Ovary (tissue), 10 donors: ENCODE measurements at places on chromosomes 6 and 20.
A peak's percentile ranks its signal among the peaks of the same experiment; 100 is the strongest.

DNA sequence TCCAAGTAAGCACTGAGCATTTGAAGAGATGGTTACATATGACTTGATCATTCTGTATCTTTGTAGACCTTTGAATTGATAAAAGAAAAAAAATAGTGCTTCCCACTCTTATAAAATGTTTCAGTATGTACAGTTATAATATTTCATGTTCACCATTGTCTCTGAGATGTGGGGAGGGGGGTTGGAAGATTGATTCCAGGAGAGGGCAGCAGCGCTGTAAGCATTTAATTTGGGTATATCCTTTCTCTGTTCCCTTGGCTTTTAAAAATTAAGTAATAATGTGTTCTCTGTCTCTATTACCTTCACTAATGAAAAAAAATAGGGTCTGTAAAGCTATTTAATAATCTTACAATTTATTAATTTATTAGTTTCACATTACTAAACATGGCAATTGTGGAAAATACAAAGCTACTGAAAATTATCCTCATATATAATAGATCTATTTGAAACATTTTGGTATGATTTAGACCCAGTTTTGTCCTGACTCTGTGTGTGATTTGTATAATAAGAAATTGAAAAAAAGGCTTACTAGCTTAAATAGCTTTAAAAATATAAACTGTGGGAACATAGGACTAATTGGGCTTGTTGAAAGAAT is 341.2 kb downstream of the CDKAL1 start:
- DNase-seq, result peak; percentile 52

- DNase-seq, result no peak
These were observed 46.2 kb downstream of the ISM1 start for GRCh38 chr20:13267231-13267630.

GRCh38 chr20:29740951-29741593 is 1516.4 kb upstream of the DEFB115 start:
- no peak for DNase-seq

- DNase-seq, result no peak
These were observed 41.5 kb downstream of the STAU1 start for GRCh38 chr20:49146442-49147225.

- no peak for DNase-seq
These were observed 14.0 kb downstream of the ZC2HC1B start for GRCh38 chr6:143878272-143878760.

DNA sequence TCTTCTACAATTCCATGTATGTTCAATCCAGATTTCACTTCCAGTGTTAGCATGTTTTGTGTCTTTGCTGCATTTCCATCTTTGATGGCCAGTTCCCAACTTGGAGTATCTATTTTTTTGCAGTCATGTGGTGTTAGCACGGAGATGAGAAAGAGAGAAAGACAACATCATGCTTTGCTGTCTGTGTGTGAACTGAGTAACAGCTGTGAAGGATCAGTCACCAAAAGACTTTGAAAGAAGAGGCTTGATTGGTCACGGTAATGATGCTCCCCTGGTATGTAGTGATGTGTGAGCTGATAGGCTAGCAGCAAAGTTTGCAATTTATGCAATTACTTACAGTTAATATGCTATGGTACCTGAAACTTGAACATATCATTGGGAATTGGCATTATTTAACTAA is 731.3 kb upstream of the NRSN1 start:
- no peak for DNase-seq

- DNase-seq, result no peak
These were observed 5.9 kb upstream of the HDAC2 start for GRCh38 chr6:113976806-113977205.

GRCh38 chr6:68575765-68576439 is 59.2 kb upstream of the ADGRB3 start:
- no peak for DNase-seq

- no peak for DNase-seq
These were observed 419.3 kb downstream of the PHF3 start for GRCh38 chr6:64054861-64055260.

- no peak for DNase-seq
These were observed 131.4 kb downstream of the BTBD3 start for GRCh38 chr20:12049125-12049524.

DNA sequence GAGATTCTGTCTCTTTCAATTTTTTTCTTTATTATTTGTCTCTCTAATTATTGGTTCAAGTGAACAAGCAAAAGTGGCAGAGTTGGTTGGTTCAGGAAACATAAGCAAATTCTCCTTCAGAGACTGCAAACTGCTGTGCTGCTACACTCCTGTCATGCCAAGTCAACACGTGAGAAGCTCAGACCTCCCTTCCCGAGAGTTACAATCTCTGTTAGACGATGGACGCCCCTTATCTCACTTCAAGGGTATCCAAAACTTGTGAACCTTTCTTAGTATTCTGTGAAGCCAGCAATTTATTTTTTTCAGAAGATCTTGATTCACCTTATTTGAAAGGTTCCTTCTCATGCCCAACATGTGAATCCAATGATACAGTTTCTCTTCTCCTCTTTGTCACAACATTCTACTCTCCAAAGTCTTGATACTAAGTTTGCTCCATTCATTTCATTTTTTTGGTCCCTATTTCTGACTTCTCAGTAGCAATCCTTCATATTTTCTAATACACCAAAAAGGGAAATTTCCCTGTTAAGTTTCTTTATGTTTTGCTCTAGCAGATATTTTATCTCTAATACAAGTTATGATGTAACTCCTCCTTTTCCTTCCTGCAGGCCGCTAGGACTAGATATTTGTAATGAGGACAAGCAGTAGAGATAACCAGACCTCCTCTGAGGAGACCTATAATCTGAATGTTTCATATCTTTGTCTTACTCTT is 448.8 kb upstream of the CITED2 start:
- DNase-seq, result no peak

GRCh38 chr20:45833883-45834796 is 541 bp downstream of the SNX21 start:
- DNase-seq, result peak; percentile 88

- DNase-seq, result no peak
These were observed 214.6 kb upstream of the CNR1 start for GRCh38 chr6:88380618-88381288.

GRCh38 chr6:146419576-146419975 is 124.1 kb upstream of the RAB32 start:
- no peak for DNase-seq

GRCh38 chr6:84151669-84152068 is 75.8 kb downstream of the CEP162 start:
- DNase-seq, result no peak

DNA sequence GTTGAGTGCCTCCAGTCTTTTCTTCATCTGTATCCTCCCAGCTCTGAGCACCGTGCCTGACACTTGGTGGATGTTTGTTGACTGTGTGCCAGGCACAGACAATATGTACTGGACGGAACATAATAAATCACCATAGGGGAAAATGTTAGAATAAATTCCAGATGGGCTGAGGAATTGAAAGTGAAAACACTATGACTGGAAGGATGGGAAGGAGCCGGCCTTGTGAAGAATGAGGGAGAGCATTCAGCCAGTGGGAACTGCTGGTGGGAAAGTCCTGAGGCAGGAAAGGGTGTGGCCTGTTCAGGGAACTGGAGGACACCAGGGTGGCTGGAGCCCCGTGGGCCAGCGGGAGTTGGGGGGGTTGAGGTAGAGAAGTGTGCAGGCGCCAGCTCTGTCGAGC is 75.4 kb downstream of the MTHFD1L start:
- no peak for DNase-seq

DNA sequence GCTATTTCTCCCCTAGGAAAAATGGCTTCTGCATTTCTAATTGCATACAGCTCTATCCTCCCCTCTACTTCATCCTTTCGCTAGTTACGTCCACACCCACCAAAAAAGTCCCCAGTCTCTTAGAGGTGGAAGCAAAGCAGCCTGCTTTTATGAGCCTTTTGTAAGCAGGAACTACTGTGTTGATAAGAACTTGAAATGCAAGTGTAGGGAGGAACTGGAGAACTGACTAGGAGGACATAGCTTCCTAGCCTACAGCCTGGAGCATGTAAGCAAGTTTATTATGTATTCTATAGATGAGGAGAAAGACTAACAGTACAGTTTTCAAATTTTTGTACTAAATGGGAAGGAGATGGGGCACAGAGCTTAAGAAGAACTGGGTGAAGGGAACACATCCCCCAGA is 10.3 kb downstream of the ARHGAP18 start:
- no peak for DNase-seq

- no peak for DNase-seq
These were observed 37.5 kb upstream of the ADGRF1 start for GRCh38 chr6:47079638-47080037.

GRCh38 chr6:32370505-32370904 is 1.2 kb downstream of the TSBP1 start:
- no peak for DNase-seq

DNA sequence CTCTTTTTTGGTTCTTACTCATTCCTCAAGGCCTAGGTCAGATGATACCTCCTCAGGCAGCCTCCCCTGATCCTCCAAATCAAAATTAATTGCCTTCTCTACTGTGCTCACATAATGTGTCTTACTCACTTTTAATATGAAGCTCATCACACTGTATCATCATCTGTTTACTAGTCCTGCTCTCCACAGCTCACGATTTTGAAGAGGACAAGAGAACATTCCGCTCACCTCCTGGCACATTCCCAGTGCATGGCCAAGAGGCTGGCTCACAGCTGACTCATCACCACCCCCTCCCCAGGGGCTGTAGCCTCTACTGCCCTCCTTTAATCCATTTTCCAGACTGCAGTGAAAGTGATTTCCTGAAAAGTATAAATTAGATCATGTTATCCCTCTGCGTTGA is 133.1 kb downstream of the ALDH8A1 start:
- DNase-seq, result no peak

- no peak for DNase-seq
These were observed 118.2 kb downstream of the DNAH8 start for GRCh38 chr6:38833320-38833719.

GRCh38 chr20:19783966-19784401 is 25.9 kb downstream of the RIN2 start:
- no peak for DNase-seq

DNA sequence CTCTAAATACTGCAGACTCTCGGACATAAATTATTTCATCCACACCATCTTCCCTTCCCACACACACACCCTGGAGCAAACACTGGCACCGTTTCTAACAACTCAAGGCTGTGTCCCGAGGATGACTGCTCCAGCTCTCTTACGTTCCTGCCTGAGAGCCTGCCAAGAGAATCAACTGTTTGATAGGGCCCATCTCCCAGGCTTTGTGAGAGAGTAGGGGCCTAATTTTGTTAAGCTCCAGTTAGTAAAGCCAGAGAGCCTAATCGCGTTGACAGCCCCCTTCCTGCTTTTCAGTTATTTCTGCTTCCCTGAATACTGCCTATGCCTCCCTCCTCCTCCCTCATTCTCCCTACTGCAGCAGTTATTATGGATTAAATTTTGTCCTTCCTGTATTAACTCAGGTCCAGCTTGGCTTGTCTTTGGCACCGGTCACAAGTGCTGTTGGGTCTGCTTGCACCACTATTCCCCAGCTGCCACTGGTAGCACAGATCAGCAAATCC is 118.1 kb upstream of the TMEM181 start:
- peak; percentile 69 for DNase-seq

DNA sequence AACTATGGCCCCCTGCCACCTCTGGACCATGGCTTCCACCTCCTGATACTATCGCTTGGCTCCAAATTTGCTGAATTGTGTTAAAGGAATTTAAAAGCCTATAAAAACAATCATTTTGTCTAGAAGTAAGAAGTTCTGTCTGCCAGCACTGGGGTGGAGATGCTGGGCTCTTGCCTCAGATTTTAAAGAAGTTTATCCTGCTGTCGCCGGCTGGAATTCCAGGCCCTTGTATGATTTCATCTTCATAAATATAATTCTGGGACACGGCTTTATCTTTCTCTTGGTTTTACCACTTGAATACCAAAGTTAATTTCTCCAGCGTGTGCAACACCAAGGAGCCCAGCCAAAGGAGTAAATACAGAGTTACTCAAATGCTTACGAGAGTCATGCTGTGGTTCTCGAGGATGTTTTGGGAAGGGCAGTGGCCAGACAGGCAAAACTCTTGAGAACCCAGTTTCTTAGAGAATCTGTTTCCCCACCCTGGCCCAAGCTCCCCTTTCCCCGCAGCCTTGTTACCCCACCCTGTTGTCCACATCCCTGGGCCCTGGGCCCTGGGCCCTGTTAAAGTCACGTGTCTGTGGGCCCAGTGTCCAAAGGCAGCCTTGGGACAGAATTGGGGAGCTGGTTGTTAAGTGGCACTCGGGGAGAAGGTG is 31.9 kb downstream of the C6orf89 start:
- peak; percentile 55 for DNase-seq

DNA sequence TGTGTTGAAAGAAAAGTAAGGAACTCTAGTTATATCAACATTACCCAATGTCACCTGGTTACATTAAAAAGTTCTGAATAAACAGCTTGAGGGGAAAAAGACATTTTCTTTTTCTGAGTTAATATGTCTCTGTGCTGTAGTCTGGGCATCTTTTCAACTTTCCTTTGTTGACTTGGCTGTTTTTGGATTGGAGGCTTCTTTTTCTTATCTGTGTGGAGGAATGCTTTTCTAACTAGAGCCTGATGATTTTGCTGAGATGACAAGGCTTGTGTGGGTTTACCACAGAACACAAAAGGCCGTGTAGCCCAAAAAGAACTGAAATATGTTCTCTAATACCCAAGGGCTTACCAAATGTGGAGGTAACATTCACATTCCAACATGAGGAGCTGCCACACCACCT is 161.8 kb downstream of the KCNQ5 start:
- DNase-seq, result no peak

DNA sequence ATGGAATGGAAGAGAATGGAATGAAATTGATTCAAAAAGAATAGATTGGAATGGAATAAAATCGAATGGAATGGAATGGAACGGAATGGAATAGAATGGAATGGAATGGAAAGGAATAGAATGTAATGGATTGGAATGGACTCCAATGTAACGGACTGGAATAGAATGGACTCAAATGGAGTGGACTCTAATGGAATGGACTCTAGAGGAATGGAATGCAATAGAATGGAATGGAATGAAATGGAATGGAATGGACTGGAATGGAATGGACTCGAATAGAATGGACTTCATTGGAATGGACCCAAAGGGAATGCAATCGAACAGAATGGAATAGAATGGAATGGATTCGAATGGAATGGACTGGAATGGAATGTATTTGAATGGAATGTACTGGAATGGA is 19.7 kb upstream of the DEFB115 start:
- no peak for DNase-seq

DNA sequence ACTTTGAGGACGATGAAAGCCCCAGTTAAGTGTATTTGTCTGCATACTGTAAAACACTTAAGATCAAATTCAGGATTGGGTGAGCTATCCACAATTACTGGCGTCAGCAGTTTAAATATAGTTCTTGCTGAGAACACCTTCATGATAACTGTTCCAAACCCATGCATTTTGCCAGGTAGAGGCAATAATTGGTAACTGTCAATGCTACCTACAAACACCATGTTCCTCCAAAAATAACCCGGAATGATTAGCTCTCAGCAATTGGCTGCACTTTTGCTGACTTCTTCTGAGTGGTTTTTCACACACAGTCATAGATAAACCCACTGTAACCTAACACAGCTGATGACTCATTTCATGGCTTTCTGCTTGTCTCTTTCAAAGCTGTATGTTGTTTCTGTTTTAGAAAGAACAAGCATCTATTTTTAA is 1358.6 kb upstream of the GJE1 start:
- no peak for DNase-seq

- no peak for DNase-seq
These were observed 109.6 kb downstream of the SLC35B3 start for GRCh38 chr6:8325743-8326142.
